Iris pigment epithelial cell (primary cell): ENCODE measurements at places on chromosomes 1 and 21.
A peak's percentile ranks its signal among the peaks of the same experiment; 100 is the strongest.

DNA sequence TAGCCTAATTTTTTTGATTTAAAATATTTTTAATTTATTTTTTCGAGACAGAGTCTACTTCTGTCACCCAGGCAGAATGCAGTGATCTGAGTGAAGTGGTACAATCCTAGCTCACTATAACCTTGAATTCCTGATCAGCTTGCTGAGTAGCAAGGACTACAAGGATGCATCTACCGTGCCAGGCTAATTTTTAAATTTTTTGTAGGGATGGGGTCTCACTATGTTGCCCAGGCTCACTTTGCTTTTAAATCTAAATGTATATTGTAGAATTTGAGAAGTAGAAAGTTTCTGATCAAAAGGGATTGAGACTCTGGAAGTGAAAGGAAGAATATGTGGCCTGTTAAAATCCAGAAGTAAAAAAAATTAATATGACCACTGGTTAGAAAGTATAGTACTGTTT lies 1.6 kb downstream of the STX12 start:
- DNase-seq = no peak

- DNase-seq = no peak
Observed at GRCh38 chr1:151156515-151156819, at the start of gene TNFAIP8L2. TNFAIP8L2 (plus strand) TSS chr1:151156649; CDS start chr1:151158698, 2,049 bp downstream.

GRCh38 chr1:90640325-90640724 lies 76.8 kb downstream of the BARHL2 start:
- DNase-seq = no peak

DNA sequence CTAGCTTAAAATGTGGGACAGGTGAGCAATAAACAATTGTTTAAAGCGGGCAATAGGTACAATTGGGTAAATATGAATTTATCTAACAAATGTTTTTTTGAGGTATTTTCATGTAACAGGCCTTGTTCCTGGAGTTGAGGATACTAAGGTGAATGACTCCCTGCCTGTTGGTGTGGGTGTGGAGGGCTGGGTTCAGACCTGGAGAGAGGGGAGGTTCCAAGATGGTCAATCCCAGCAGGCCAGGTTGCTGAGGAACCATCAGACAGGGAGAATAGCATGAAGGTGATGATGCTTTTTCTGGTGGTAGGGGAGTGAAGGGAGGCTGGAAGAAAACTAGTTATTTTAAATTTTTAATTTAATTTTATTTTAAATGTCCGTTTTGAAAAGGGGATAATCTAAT lies 46.3 kb downstream of the CDC14A start:
- no peak for DNase-seq

DNA sequence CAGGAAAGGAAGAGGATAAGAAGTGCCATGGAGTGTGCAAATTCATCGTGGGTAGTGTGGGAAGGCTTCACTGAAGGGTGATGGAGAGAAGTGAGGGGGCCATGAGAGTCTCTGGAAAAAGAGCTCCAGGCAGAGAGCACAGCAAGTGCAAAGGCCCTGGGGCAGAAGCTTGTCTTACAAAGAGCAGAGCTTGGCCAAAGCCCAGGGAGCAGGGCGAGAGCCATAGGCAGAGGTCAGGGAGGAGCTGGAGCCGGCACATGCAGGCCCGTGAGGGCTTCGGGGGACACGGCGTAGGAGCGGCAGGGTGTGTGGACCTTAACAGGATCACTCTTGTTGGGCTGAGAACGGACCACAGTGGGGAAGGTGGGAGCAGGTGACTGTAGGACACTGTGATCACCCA lies 83.7 kb upstream of the EDN2 start:
- DNase-seq = no peak

DNA sequence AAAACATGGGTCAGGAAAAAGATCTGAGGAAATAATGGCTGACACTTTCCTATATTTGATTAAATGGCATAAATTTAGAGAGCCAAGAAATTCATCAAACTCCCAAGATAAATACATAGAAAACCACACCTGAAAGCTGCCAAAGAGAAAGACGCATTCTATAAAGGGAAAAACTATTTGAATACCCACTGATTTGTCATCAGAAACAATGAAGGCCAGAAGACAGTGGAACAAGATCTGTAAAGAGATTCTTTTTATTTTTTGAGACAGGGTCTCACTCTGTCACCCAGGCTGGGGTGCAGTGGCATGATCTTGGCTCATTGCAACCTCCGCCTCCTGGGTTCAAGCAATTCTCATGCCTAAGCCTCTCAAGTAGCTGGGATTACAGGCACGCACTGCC lies 17.4 kb downstream of the SDE2 start:
- DNase-seq = no peak

DNA sequence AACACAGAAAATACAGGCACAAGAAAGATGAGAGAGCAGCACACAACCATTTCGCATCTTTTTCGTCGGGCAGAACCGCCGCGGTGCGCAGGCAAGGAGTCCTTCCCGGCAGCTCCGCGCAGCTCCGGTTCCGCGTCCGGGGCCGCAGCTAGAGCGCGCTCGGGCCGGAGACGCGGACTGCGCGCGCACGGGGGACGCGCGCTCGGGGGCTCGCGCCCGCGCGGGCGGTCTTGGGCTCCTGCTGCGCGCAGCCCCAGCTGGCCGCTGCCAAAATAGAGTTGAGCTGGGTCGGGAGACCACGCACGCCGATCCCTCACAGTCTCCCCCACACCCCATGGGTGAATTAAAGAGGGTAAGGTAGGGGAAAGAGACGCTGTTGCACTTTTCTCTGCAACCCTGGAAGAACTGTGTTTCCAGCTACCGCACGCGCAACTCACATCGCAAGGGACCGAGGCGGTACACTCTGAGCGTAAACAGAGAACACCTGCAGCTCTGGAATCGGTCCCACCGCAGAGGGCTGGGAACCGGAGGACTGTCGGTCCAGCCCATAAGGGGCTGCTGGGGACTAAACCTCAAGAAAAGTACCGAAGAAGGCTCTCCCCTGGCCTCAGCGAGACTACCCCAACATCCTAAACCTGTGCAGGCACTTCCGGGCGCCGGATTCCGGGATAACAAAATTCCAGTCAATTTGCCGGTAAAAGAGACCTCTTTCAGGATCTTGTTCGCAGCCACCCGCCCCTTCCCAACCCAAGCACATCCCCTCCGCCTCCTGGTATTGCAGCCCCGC lies 1.7 kb downstream of the NR5A2 start:
- peak; percentile 72 for DNase-seq

GRCh38 chr1:6893388-6893787 lies 108.1 kb downstream of the CAMTA1 start:
- no peak for DNase-seq

GRCh38 chr1:243620096-243620495 lies 229.9 kb downstream of the AKT3 start:
- no peak for DNase-seq

GRCh38 chr1:182720463-182720862 lies 36.1 kb upstream of the RGS8 start:
- DNase-seq = peak; percentile 8

- DNase-seq = peak; percentile 49
Observed at GRCh38 chr1:91015794-91016550, 5.9 kb downstream of the ZNF644 start.

GRCh38 chr1:96863449-96863848 lies 141.9 kb downstream of the PTBP2 start:
- DNase-seq = peak; percentile 44

GRCh38 chr1:119139403-119139802 lies 1.1 kb downstream of the WARS2 start:
- DNase-seq = no peak

GRCh38 chr1:92820024-92820423 lies 11.8 kb upstream of the RPL5 start:
- no peak for DNase-seq
